ENCODE measurements at places on chromosomes 16 and 17.

GRCh38 chr17:51133365-51133764, 12.7 kb upstream of the SPAG9 start:
- no peak for DNase-seq

DNA sequence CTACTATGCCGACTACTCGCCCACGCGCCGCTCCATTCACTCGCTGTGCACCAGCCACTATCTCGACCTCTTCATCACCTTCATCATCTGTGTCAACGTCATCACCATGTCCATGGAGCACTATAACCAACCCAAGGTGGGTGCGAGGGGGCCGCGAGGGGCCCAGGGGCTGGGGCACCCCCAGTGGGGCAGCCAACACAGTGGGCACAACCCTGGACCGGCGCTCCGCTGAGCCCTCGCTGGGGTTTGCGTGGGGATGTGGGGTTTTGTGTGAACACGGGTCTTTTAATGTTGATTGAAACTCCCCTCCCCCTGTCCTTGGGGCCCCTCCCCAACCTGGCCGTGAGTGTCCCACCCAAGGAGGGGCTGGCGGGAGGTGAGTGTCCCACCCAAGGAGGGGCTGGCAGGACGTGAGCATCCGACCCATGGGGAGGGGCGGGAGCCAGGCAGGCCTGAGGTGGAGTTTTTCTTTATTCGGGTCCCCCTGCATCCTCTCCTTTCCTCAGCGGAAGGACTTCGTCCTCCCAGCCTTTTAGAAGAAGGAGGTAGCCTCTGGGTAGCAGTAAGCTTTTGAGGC, 11.2 kb downstream of the TPSG1 start:
- no peak for DNase-seq

DNA sequence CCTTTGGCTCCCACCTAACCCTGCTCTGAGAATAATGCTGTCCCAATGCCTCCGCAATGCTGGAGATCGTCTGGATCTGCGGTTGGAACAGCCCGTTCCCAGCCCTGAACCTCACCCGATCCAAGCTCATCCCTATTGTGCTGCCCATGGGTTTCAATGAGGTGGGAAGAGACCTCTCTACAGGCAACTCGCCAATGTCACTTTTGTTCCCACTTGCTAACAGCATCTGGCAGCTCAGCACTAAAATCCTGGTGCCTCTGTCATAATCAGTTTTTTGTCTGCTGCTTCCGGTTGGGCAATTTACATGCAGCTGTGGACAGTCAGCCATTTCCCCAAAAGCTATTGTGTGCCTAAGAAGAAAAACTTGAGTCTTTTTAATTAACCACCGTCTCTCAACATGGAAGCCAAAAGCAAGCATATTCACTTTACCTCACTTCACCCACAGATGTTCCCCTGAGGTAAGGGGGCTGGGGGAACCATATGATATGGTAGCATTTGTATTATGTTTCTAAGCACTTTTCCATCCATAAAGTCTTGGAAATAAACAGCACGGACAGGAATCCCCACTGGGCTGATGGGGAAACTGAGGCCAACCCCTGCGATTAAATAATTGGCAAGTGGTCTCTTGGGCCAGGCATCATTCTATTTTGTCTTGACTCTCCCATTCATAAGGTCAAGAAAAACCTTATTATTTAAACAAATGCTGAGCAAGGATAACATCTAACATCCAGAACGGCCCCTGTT, 159.2 kb upstream of the CDH5 start:
- DNase-seq: peak; percentile 70

DNA sequence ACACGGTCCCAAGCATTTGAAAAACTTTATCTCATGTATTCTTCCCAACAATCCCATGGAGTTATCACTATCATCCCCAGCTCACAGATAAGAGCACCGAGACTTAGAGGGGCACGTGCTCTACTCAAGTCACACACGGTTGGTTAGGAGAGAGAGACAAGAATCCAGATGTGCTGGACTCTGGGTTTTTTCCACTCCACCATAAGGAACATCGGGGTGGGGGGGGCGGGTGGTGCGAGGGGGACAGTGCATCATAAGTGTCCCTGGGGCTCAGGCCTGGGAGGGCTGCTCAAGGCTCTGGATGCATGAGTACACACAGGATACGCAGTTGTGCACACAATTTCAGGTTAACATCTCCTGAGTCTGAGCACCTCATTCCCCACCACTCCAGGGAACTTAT, 7.4 kb downstream of the CDC42EP4 start:
- no peak for DNase-seq

- no peak for DNase-seq
These were observed 50.4 kb upstream of the MAP3K14 start for GRCh38 chr17:45367216-45367615.

DNA sequence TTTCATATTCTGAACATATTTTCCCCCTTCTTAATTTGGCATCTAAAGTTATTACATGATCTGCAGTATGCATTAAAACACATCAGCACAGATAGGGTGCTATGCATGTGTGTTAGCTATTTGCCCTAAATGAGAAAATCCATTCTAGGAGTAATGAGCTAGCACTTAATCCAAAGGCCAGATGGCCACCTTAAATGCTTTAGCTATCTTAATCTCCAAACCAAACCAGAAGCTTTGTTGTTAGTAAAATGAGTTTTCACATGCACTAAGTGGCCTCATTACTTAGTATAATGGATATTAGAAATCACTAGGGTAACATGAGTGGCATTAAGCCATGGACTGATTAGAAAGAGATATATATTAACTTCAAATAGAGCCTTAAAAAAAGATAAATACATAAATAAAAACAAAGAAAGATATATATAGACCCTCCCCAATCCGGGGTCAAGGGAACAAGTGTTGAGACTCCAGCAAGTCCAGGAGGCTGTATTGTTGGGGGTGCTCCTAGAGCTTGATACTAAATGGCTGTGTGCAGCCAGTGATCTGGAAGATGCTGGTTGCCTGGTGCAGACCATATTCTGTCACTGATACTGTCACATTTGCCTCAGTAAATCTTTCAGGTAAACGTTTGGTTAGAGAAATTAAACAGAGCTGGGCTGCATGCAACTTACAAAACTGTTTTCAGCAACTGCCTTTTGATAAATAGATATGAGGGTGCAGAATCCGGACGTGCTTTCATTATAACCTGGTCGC, 67.3 kb downstream of the MYH10 start:
- no peak for DNase-seq

DNA sequence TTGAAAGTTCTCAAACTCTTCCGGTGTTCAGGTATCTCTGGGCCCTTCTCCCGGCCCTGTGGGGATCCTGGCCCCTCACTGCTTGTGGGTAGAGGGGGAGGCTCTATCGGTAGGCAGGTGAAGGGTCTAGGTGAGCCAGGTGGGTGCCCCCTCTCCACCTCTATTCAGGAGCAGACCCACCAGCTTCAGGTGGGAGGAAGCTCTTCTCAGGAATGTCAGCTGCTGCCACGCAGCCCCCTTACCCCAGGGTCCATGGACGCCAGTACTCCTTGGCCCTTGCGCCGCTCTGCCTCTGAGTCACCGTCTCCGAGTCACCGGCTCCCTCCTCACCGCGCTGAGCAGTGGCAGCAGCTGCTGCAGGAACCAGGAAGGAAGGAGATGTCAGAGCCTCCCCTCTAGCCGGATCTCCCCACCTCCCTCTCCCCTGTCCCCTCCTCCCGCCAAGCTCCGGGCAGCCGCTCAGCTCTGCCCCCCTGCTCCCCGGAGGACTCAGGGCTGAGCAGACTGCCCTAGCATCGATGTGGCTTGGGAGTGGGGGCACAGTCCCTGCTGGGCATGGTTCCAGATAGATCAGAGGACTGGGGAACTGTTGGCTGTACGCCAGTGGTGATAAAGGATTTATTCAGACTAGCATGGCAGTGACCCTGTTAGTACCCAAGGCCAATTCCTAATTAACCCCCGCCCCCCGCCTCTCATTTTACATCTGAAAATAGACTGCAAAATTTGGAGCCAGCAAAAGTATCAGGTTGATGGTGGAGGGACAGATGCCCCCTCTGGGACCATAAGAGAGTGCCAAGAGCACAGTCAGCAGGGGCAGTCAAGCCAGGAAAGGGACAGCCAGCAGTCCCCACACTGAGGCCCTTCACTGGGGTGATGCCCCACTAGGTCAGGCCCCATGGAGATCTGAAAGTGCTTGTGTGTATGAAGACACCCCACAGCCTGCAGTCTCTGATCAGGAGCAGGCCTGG, at the start of gene OSBPL7:
Gene OSBPL7 (minus strand): TSS at position 371 of the 968 bp plus-strand sequence. CDS start 1,516 bp downstream, outside the sequence.
- DNase-seq: peak; percentile 94

DNA sequence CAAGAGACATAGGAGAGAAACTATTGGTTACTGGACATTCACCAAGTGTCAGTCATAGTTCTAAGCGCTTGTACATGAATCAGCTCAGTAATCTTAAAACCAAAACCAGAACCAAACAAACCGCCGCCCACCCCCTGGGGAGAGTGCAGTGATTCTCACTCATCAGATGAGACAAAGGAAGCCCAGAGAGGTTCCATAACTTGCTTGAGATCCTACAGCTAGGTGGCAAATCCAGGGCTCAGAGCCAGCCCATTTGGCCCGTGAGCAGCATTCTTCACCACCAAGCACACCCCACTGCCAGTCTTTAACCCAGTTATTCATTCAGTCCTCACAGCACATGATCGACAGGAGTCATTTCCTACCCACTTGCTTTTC, 37.2 kb upstream of the RGS9 start:
- DNase-seq: no peak

DNA sequence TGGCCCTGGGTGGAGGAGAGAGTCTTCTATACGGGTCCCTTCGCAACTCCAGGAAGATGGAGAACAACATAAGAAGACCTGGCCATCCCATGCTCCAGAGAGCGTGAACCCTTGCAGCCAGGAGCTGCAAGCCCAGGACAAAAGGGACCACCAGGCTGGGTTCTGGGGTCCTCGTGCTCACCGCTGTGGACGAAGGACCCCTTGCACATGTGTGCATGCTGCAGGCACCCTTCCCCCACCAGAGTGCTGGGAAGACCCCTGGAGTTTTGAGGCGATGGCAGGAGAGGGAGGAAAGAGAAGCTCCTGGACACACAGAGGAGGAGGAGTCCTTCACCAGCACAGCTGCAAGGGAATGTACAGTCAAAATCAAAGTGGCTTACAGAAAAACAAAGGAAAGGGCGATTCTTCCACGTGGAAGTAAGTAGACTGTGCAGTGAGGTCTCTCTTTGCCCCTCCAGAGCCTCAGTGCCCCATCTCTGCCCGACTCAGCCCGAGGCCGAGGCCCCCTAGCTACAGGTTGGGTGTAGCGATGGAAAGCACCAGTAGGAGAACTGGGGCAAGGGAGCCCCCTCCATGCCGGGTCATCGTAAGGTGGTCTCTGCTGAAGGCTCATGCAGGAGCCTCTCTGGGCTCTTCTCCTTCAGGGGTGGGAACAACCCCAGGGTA, 51.3 kb downstream of the PIMREG start:
- DNase-seq: no peak

DNA sequence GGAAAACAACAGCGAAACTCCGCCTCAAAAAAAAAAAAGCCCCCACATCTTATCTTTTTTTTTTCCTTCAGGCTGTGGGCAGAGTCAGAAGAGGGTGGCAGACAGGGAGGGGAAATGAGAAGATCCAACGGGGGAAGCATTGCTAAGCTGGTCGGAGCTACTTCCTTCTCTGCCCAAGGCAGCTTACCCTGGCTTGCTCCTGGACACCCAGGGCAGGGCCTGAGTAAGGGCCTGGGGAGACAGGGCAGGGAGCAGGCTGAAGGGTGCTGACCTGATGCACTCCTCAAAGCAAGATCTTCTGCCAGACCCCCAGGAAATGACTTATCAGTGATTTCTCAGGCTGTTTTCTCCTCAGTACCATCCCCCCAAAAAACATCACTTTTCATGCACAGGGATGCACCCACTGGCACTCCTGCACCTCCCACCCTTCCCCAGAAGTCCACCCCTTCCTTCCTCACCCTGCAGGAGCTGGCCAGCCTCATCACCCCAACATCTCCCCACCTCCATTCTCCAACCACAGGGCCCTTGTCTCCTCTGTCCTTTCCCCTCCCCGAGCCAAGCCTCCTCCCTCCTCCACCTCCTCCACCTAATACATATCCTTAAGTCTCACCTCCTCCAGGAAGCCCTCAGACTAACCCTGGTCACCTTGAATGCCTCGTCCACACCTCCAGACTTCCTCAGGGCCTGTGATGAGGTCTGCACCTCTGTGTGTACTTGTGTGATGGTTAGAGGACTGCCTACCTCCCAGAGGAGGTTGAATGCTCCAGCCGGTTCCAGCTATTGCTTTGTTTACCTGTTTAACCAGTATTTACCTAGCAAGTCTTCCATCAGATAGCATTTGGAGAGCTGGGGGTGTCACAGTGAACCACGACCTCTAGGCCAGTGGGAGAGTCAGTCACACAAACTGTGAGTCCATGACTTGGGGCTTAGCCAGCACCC, 1.2 kb upstream of the HBA1 start:
- no peak for DNase-seq

GRCh38 chr17:933312-934073, 46.1 kb downstream of the NXN start:
- peak; percentile 31 for DNase-seq

DNA sequence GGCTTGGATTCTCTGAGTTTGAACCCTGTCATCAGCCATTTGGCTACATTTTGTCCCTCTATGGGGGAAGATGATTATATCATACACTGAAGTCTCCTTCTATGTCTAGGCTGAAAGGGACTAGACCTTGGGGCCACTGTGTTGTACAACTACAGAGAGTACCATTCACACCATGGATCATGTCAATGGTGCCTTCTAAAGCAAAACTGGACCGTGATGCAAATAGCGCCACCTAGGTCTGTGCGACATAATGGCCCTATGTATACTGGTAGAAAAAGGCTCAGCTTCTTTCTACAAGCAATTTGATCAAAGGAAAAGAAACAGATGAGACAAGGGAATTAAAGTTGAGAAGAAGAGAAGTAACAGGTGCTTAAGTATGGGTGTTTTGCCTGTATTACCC, 100.7 kb downstream of the LYRM1 start:
- no peak for DNase-seq

DNA sequence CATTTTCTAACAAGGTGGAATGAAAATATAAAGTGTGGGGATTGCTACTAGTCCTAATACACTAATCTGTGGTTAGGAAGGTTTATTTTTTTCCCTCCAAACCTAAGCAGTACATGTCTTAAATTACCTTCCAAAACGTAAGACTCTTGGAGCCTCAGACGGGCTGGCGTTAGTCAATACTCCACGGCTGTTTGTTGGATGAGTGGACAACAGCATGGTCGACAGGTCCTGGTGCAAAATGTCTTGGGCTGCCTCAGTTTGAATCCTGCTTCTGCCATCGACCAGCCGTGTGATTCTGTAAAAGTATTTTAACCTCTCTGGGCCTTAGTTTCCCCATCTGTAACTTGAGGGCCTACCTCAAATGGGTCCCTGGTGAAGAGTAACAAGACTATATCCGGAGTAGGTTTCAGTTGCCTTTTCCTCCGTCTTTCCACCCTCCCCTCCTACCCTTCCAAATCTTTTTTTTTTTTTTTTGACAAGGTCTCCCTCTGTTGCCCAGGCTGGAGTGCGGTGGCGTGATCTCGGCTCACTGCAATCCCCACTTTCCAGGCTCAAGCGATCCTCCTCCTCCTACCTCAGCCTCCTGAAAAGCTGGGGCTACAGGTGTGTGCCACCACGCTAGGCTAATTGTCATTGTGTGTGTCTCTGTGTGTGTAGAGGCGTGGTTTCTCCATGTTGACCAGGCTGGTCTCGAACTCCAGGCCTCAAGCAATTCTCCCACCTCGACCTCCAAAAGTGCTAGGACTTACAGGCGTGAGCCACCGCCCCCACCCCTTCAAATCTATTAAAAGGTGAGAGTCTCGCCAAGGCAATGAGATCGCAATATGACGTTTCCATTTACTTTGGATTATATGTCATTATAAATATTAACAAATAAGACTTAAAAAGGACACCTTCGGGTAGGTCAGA, 5.8 kb downstream of the SCGB1C2 start:
- DNase-seq: no peak

GRCh38 chr17:15502369-15503112, 35.1 kb upstream of the CDRT4 start:
- peak; percentile 89 for DNase-seq

GRCh38 chr17:51869387-51869786, 289.1 kb downstream of the CA10 start:
- DNase-seq: no peak
